ENCODE measurements at places on chromosomes 2 and 18. TPM values are rescaled to one million over a fixed set of nuclear protein-coding genes. Genes with fewer than 3 reads are reported as not detected.

The FSHR gene
- not detected for total RNA-seq

The RGPD4 gene
- total RNA-seq: not detected

The SERPINB4 gene
- total RNA-seq: 0.17 TPM

The NAT8 gene
- total RNA-seq: not detected

The AFF3 gene
- 29.2 TPM for total RNA-seq

DNA sequence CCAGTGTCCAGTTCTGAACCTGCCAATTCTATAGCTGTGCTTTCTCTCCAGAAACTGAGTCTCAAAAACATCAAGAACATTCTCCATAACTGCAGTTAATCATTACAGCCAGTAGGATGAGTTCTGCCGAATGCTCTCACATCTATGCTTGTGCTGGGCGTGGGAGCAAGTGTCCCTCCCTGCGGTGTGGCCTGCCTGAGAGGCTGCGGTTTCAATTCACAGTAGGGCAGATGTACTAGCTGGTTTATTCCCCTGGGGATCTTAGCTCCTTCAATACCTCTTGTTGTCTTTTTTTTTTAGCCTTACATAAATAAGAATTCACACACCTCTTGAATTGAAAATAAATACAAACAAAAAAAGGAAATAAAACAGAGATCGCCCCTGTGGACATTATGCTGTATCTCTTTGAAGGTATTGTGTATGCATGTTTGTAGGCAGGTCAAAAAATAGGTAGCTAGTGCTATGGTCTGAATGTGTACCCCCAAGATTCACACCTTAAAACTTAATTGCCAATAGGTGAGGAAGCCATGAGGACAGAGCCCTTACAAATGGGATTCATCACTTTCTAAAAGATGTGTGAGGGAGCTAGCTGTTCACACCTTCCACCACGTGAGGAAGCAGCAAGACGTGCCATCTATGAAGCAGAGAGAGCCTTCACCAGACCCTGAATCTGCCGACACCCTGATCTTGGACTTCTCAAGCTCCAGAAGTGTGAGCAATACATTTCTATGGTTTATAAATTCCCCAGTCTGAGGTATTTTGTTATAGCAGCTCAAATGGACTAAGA is 74.3 kb downstream of the BCL2L11 start:
- no peak overlapping the region for H3K27ac ChIP-seq
- H3K4me1 ChIP-seq: peaks cover 12% of the 10 kb centered on the region
- H3K27me3 ChIP-seq: peaks cover 3% of the 10 kb centered on the region
- DNase-seq: no peak
- H3K36me3 ChIP-seq: no peaks in the 10 kb centered on the region
- no peak overlapping the region for H3K4me3 ChIP-seq

GRCh38 chr2:46097714-46098480 is 199.3 kb upstream of the EPAS1 start:
- H3K36me3 ChIP-seq: peaks cover 21% of the 10 kb centered on the region
- H3K4me3 ChIP-seq: no peak overlapping the region
- no peak for DNase-seq
- peaks cover 6% of the 10 kb centered on the region for H3K4me1 ChIP-seq

- no peak overlapping the region for H3K4me3 ChIP-seq
- H3K27ac ChIP-seq: peak overlapping the region; percentile 22
- H3K36me3 ChIP-seq: no peaks in the 10 kb centered on the region
- H3K4me1 ChIP-seq: peaks cover 23% of the 10 kb centered on the region
Measured at GRCh38 chr2:218307415-218308090, 15.2 kb upstream of the TMBIM1 start.

DNA sequence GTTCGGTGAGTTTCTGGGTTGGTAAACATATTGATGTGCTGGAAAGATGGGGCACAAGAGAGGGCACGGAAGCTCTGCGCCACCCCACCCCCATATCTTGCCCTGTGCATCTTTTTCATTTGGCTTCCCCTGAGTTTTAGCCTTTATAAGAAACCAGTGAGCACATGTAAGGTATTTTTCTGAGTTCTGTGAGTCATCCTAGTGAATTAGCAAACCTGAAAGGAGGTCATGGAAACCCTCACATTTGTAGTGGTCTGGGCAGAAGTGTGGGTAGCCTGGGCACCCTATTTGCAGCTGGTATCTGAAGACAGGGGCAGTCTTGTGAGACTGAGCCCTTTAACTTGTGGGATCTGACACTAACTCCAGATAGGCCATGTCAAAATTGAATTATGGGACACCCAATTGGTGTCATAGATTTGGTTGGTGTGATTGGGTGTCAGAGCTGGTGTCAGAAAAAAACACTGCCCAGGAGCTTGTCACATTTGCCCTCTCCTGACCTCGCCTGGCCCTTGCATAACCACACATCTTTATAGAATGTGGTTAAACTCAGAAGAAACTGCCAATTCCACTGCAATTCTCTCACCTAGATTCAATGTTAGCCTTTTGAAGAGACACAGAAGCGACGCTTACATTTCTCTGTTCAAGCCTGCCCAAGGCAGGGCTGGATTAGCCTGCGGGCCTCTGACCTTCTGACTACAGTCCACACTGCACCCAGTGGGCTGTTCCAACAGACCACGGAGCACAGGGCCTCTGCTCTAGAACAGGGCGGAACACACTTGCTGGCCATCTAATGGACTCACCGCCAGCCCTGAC is 12.0 kb upstream of the GALM start:
- H3K27me3 ChIP-seq: no peaks in the 10 kb centered on the region
- H3K36me3 ChIP-seq: no peaks in the 10 kb centered on the region

GRCh38 chr18:3345452-3345851 is 83.5 kb downstream of the MYL12B start:
- H3K27ac ChIP-seq: no peak overlapping the region
- no peaks in the 10 kb centered on the region for H3K4me1 ChIP-seq
- H3K36me3 ChIP-seq: no peaks in the 10 kb centered on the region

GRCh38 chr2:235433860-235434259 is 60.0 kb upstream of the AGAP1 start:
- no peak overlapping the region for H3K27ac ChIP-seq
- H3K27me3 ChIP-seq: peaks cover 10% of the 10 kb centered on the region
- no peak overlapping the region for H3K4me3 ChIP-seq
- no peaks in the 10 kb centered on the region for H3K4me1 ChIP-seq
- no peak for DNase-seq

DNA sequence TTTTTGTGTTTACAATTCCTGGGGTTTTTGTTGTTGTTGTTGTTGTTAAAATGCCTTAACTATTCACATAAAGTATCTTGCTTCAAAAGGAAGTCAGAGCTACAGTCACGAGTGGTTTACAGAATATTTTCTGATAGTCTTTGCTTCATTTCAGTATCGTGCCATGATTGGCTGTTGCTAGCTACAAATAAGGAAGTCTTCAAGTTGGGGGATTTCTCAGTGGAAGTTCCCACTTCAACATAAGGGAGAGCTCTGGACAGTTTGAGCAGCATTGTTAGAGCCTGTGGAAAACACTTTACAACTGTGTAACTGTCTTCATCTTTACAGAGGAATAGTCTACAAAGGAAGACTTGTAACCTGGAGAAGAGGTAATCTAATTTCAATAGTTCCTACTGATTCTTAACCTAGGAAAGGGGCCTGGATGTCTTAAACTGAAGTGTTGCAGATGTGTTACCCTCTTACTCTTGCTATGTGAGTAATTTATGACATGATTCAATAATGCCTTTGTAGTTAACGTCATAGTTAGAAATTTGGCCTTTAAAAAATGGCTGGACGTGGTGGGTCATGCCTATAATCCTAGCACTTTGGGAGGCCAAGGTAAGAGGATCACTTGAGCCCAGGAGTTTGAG is 23.4 kb upstream of the TANK start:
- H3K4me3 ChIP-seq: peak overlapping the region; percentile 39
- no peak for DNase-seq
- no peak overlapping the region for H3K27ac ChIP-seq
- no peaks in the 10 kb centered on the region for H3K36me3 ChIP-seq

GRCh38 chr2:173667014-173667413 is 298.2 kb downstream of the SP3 start:
- peaks cover 9% of the 10 kb centered on the region for H3K4me1 ChIP-seq
- H3K27ac ChIP-seq: peak overlapping the region; percentile 9
- H3K4me3 ChIP-seq: no peak overlapping the region
- no peaks in the 10 kb centered on the region for H3K36me3 ChIP-seq
- no peak for DNase-seq

DNA sequence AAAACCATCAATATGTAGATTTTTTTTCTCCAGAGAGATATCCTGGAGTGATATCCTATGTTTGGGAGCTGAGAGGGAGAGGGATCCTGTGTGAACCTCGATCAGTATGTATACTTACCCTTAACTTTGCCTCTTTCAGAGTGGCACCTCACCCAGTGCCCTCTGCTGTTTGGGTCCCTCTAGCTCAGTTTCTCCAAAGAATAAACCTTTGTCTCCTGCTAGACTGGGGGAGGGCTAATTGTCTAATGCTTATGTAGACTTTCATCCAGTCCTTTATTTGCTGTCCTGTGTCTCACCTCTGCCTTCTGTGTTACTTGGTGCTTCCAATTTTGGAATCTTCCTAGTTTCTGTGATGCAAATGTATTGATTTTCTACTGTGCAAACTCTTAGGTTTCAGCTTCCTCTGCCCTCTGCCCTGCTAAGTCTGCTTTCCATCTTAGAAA is 48.4 kb downstream of the MTX2 start:
- no peak for DNase-seq
- peaks cover 17% of the 10 kb centered on the region for H3K4me1 ChIP-seq
- H3K27ac ChIP-seq: no peak overlapping the region
- no peaks in the 10 kb centered on the region for H3K27me3 ChIP-seq
- no peak overlapping the region for H3K4me3 ChIP-seq

GRCh38 chr2:197071213-197071612 is 144.7 kb upstream of the PGAP1 start:
- no peaks in the 10 kb centered on the region for H3K27me3 ChIP-seq
- no peak overlapping the region for H3K27ac ChIP-seq
- no peak overlapping the region for H3K4me3 ChIP-seq
- DNase-seq: no peak
- H3K4me1 ChIP-seq: no peaks in the 10 kb centered on the region

GRCh38 chr18:66993492-66993891 is 389.6 kb upstream of the CDH19 start:
- H3K27me3 ChIP-seq: no peaks in the 10 kb centered on the region
- H3K4me1 ChIP-seq: no peaks in the 10 kb centered on the region
- H3K4me3 ChIP-seq: no peak overlapping the region
- H3K36me3 ChIP-seq: no peaks in the 10 kb centered on the region

DNA sequence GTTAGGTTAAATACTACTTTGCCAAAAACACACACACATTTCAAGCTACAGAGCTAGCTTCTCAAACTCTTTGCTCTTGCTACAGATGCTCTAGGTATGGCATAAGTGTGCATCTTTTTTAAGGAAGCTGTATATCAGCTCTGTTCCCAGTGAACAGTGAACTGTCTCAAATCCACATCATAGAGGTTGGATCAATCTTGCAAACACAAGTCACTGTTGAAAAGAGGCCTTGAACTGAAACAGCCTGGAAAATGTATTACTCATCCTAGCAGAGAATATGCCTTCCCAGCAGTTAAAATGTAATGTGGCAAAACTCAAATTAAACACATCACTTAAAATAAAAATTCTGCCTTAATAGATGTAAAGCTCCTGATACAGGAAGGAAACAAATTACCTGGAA is 151.8 kb downstream of the WDPCP start:
- DNase-seq: no peak
- no peak overlapping the region for H3K27ac ChIP-seq
- H3K27me3 ChIP-seq: no peaks in the 10 kb centered on the region
- H3K36me3 ChIP-seq: peaks cover 7% of the 10 kb centered on the region

GRCh38 chr2:72527424-72527823 is 298.4 kb downstream of the EXOC6B start:
- no peak overlapping the region for H3K27ac ChIP-seq
- no peak overlapping the region for H3K4me3 ChIP-seq
- H3K36me3 ChIP-seq: no peaks in the 10 kb centered on the region
- no peaks in the 10 kb centered on the region for H3K27me3 ChIP-seq

DNA sequence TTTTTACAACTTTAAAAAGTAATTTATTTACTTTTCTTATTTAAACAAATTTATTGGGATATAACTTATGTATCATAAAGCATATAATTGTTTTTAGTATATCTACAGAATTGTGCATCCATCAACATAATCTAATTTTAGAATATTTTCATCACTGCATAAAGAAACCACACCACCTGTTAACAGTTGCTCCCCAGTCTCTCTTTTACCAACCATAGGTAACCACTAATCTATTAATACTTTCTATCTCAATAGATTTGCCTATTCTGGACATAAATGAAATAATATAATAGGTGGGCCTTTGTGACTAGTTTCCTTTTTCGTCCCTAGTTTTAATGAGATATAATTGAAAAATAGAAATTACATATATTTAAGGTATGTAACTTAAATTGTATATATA is 90.6 kb downstream of the ADAM23 start:
- DNase-seq: no peak
- no peaks in the 10 kb centered on the region for H3K27me3 ChIP-seq
- no peak overlapping the region for H3K27ac ChIP-seq
- H3K36me3 ChIP-seq: no peaks in the 10 kb centered on the region
- H3K4me3 ChIP-seq: no peak overlapping the region

DNA sequence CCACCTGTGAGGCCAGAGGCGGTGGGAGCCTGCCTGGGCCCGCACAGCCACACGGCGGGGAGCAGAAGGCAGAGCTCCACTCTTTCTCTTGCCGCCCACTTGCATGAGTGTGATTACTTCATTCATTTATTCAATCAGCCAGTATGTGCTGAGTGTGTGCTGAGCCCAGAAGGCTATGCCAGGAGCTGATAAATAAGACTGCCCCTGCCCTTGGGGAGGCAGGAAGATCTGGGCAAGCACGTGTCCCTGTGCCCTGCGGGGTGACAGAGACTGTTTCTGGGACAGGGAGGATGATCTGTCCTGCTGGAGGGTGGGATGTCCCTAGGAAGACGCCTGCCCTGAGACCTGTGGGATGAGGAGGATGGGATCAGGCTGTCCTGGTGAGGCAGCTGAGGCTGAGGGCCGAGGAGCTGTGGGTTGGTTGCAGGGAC is 250.8 kb downstream of the DYSF start:
- peaks cover 20% of the 10 kb centered on the region for H3K27me3 ChIP-seq
- H3K4me1 ChIP-seq: peaks cover 40% of the 10 kb centered on the region
- H3K27ac ChIP-seq: no peak overlapping the region
- no peaks in the 10 kb centered on the region for H3K36me3 ChIP-seq
- H3K4me3 ChIP-seq: no peak overlapping the region

- H3K4me1 ChIP-seq: peaks cover 27% of the 10 kb centered on the region
- H3K27ac ChIP-seq: no peak overlapping the region
- H3K36me3 ChIP-seq: no peaks in the 10 kb centered on the region
- no peak overlapping the region for H3K4me3 ChIP-seq
- DNase-seq: no peak
- peaks cover 3% of the 10 kb centered on the region for H3K27me3 ChIP-seq
Measured at GRCh38 chr2:34368304-34368703, 769.2 kb upstream of the FAM98A start.

GRCh38 chr2:171530378-171530777 is 8.1 kb downstream of the CYBRD1 start:
- H3K36me3 ChIP-seq: peaks cover 13% of the 10 kb centered on the region
- no peak for DNase-seq
- no peaks in the 10 kb centered on the region for H3K27me3 ChIP-seq
- no peak overlapping the region for H3K4me3 ChIP-seq
- no peak overlapping the region for H3K27ac ChIP-seq

DNA sequence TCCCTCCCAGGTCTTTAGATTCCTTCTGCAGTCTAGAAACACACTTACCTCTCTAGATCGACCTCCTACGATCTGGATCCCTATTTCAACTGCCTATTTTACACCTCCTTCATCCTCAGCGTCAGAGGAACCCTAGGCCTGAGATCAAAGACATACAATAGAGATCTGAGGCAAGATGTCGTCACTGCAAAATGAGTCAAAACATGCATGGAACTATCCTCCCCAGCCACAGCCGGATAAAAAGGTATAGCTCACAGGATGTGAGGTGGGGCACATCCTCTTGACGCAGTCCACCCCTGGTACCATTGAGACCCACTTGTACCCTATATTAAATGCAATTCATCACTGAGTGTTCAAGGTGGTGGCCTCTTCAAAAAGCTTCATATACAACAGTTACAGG is 63.7 kb upstream of the DNAJC10 start:
- no peaks in the 10 kb centered on the region for H3K27me3 ChIP-seq
- no peak for DNase-seq
- no peaks in the 10 kb centered on the region for H3K36me3 ChIP-seq
- peaks cover 9% of the 10 kb centered on the region for H3K4me1 ChIP-seq

All from type B pancreatic cell (in vitro differentiated cells).